ENCODE measurements at places on chromosomes 6 and 20.
A peak's percentile ranks its signal among the peaks of the same experiment; 100 is the strongest.

GRCh38 chr6:163148451-163149278, 265.9 kb upstream of the QKI start:
- DNase-seq = no peak
- no peak overlapping the region for H3K4me3 ChIP-seq
- no peaks in the 10 kb centered on the region for H3K36me3 ChIP-seq
- H3K27me3 ChIP-seq = no peaks in the 10 kb centered on the region

DNA sequence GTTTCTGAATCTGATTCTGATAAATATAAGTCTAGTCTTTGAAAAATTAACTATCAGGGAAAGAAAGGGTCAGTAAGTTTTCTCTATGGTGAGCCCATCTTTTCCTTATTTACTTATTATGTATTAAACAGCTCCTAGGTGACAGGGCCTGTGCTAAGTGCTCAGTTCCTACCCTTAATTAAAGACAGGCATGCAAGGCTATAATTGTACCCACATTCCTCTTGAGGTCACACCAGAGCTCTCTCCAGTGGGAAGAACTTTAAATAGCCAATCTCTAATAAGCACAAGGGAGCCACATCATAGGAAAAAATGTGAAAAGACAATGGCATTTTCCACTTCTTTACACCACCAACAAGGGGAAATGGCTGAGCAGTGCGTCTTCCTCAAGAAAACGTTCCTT, 421.8 kb upstream of the SLC35B3 start:
- no peak for DNase-seq
- no peaks in the 10 kb centered on the region for H3K4me1 ChIP-seq
- H3K36me3 ChIP-seq = no peaks in the 10 kb centered on the region
- no peak overlapping the region for H3K27ac ChIP-seq
- H3K27me3 ChIP-seq = no peaks in the 10 kb centered on the region
- H3K4me3 ChIP-seq = no peak overlapping the region

DNA sequence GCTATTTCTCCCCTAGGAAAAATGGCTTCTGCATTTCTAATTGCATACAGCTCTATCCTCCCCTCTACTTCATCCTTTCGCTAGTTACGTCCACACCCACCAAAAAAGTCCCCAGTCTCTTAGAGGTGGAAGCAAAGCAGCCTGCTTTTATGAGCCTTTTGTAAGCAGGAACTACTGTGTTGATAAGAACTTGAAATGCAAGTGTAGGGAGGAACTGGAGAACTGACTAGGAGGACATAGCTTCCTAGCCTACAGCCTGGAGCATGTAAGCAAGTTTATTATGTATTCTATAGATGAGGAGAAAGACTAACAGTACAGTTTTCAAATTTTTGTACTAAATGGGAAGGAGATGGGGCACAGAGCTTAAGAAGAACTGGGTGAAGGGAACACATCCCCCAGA, 10.3 kb downstream of the ARHGAP18 start:
- H3K27ac ChIP-seq = no peak overlapping the region
- no peak for DNase-seq
- no peak overlapping the region for H3K4me3 ChIP-seq
- peaks cover 59% of the 10 kb centered on the region for H3K4me1 ChIP-seq
- no peaks in the 10 kb centered on the region for H3K27me3 ChIP-seq

DNA sequence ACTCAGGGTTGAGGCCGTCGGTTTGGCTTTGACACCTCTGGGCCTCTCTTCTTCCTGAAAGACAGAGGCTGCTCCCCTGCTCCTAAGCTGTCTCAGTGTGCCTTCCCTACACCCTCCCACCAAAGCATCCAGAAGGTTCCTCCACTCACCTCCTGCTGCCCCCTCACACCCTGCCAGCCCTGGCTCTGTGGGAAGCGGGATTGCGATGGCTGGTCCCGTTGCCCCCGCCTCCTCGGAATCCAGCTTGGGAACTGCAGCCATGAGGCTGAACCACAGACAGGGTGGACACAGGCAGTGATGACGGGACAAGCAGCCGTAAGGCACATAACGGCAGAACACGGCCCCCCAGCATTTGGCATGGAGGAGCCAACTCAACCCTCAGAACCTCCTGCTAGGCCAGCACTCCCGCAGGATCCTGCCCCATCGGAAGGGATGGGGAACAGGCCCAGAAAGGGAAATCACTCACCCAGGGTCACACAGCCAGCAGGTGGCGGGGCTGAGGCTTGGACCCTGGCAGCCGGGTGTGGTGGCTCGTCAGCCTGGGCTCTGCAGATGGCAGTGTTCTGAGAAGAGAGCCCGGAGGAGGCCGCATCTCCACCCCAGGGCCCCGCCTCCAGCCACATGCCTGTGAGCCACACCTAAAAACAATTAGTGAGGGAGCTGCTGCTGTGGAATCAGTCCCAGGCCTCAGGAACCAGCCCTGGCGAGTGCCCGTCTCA, 139.6 kb downstream of the PHACTR3 start:
- H3K4me3 ChIP-seq = no peak overlapping the region
- H3K27ac ChIP-seq = no peak overlapping the region
- no peaks in the 10 kb centered on the region for H3K4me1 ChIP-seq

GRCh38 chr6:6981681-6982322, 126.0 kb upstream of the RREB1 start:
- no peak for DNase-seq
- no peaks in the 10 kb centered on the region for H3K36me3 ChIP-seq
- no peak overlapping the region for H3K27ac ChIP-seq
- H3K4me3 ChIP-seq = no peak overlapping the region
- H3K27me3 ChIP-seq = no peaks in the 10 kb centered on the region
- H3K4me1 ChIP-seq = no peaks in the 10 kb centered on the region

DNA sequence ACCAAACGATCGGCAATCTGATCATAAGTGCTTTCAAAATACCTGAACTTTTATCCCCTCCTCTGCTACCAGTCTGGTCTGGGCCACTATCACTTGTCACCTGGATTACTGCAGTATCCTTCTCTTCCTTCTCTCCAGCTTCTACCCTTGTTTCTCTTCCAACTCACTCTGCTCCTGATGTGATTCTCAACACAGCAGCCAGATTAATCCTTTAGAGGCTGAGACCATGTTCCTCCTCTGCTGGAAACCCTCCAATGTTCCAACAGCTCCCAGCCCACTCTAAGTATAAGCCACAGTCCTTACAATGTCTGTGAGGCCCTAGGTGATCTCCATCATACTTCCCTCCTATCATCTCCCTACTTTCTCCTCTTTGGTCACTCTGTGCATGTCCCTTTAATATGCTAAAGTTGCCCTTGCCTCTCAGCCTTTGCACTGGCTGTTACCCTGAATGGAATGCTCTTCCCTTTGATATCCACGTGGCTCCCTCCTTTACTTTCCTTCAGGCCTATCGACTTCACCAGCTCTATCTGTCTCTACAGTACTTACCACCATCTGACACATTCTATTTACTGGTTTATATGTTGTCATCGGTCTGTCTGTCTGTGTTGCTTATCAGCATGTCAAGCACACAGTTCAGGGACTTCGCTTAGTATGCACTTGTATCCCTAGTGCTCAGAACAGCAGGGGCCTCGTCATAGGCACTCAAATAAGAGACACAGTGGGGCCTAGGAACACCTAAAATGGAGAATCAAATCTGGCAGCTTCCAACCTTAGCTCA, 35.0 kb upstream of the RNF24 start:
- no peak overlapping the region for H3K4me3 ChIP-seq
- H3K36me3 ChIP-seq = no peaks in the 10 kb centered on the region

- H3K4me3 ChIP-seq = no peak overlapping the region
- H3K4me1 ChIP-seq = no peaks in the 10 kb centered on the region
- no peaks in the 10 kb centered on the region for H3K27me3 ChIP-seq
- DNase-seq = no peak
- no peaks in the 10 kb centered on the region for H3K36me3 ChIP-seq
Observed at GRCh38 chr6:123551939-123552707, 84.6 kb downstream of the TRDN start.

GRCh38 chr6:91782802-91783201, 1195.9 kb upstream of the MAP3K7 start:
- H3K36me3 ChIP-seq = no peaks in the 10 kb centered on the region
- no peak overlapping the region for H3K4me3 ChIP-seq
- no peaks in the 10 kb centered on the region for H3K4me1 ChIP-seq
- H3K27ac ChIP-seq = no peak overlapping the region
- DNase-seq = no peak

GRCh38 chr20:41692479-41693135, 74.4 kb upstream of the CHD6 start:
- H3K27ac ChIP-seq = peak overlapping the region; percentile 92
- H3K27me3 ChIP-seq = no peaks in the 10 kb centered on the region
- peak; percentile 81 for DNase-seq
- no peaks in the 10 kb centered on the region for H3K36me3 ChIP-seq
- peak overlapping the region; percentile 73 for H3K4me3 ChIP-seq
- H3K4me1 ChIP-seq = peaks cover 30% of the 10 kb centered on the region

DNA sequence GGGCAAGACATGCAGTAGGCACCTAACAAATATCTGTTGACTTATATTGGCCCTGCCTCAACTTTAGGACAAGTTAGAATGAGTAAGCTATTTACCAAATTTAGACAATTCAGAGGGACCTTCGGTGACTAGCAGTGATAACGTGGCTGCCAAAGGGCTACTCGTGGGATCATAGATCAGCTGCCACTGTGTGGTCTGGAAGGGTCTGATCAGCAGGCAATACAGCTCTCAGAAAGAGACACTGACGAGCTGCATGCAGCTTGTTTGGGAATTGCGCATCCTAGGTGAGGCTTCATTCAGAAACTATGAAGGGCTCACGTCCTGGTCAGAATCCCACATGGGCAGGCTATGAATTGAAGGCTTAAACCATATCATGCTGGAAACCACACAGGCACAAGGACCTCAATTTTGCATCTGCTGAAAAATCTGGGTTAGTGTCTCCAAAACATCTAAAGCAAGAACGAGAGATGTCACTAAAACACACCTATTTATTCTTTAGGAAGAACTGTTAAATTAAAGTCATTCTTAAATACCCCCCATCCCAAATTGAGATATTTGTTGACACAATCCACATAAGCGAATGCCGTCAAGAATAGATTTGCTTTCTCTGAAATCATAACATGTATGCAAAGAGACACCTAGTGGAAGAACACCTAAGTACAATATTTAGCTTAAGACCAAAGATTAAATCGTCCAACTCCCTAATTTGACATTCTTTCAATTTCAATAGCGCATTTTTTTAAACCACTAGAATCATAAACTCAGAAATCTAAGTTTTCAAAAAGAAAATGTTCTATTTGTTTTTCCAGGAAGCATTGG, 79.6 kb downstream of the IPCEF1 start:
- no peaks in the 10 kb centered on the region for H3K27me3 ChIP-seq
- H3K36me3 ChIP-seq = no peaks in the 10 kb centered on the region
- DNase-seq = peak; percentile 34
- H3K4me1 ChIP-seq = no peaks in the 10 kb centered on the region
- no peak overlapping the region for H3K4me3 ChIP-seq

DNA sequence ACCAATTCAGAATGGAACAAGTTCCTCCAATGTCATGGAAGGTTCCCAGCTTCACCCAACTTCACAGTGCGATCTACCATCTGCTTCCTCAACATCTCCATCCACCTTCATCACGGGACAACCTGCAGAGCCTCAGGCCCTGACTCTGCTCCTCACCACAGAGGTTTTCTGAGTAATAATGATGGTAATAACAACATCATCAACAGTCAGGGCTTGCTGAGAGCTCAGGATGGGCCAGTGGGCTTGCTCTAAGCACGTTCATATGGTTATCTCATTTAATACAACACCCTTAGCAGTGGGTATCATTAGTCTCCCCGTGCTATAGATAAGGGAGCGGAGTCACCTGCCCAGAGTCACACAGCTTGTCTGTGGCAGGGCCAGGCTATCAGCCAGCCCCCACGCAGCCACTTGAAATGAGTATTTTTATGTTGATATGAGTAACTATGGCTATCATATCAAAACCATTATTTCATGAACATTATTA, 38.6 kb downstream of the PREX1 start:
- H3K4me1 ChIP-seq = no peaks in the 10 kb centered on the region
- H3K36me3 ChIP-seq = no peaks in the 10 kb centered on the region

- H3K36me3 ChIP-seq = no peaks in the 10 kb centered on the region
- no peak overlapping the region for H3K27ac ChIP-seq
- no peaks in the 10 kb centered on the region for H3K27me3 ChIP-seq
- no peak overlapping the region for H3K4me3 ChIP-seq
- H3K4me1 ChIP-seq = no peaks in the 10 kb centered on the region
Observed at GRCh38 chr6:142303176-142303533, 1.3 kb downstream of the ADGRG6 start.

DNA sequence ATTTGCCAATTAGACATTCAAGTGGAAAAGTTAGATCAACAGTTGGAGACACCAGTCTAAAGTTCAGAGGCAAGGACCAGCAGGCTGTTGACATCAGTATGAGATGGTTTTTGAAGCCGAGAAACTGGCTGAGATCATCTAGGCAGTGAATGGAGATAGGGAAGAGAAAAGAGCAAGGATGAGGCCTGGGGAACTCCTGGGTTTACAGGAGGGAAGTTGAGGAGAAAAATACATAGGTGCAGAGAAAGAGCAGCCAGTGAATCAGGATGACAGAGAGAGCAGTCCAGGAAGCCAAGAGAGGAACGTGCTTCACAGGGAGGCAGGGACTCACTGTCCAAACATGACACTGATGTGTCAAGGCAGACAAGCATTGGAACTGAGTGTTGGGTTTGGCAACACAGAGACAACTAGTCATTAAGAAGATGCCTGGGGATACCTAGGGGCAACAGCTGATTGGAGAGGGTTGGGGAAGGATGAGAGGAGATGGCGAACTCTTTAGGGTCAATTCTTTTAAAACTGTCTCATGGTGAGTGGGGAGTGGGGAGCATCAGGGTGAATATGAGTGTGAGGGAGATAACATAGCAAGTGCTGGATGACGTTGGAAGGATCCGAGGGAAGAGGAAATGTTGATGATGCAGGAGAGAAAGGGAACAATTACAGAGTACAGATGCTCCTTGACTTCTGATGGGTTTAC, 13.2 kb upstream of the SALL4 start:
- H3K36me3 ChIP-seq = no peaks in the 10 kb centered on the region
- H3K27me3 ChIP-seq = no peaks in the 10 kb centered on the region
- no peak overlapping the region for H3K4me3 ChIP-seq
- no peak for DNase-seq

DNA sequence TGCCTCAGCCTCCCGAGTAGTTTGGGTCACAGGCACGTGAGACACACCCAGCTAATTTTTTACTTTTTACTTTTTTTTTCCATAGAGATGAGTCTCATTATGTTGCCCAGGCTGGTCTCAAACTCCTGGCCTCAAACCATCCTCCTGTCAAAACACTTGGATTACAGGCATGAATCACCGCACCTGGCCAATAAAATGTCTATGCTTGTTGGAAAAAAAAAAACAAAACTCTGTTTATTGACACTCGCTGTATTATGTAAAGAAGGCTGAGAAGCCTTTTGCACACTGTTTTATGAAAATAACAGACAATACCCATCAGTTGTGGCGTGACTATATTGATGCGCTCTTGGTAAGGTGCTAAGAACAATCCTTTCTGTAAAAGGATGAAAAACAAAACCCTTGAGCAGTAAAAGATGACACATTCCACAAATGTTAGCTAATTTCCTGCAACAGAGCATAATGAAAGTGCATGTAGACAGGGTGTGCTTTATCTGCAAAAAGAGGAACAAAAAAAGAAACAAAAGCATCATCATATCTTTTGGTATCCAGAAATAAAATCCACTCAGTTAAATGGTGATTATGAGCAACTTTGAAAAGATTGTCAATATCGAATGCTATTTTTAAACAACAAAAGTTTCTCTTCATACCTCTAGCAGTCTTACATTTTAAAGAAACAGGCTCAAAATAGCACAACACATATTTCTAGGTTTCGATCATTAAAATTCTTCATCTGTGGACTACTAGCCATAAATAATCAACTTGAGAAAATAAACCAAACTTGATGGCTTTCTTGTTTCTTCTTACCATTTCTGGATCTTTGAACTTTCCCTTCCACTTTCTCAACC, 108.3 kb upstream of the PHACTR1 start:
- DNase-seq = peak; percentile 76
- peak overlapping the region; percentile 73 for H3K27ac ChIP-seq
- no peaks in the 10 kb centered on the region for H3K27me3 ChIP-seq
- H3K36me3 ChIP-seq = no peaks in the 10 kb centered on the region
- H3K4me3 ChIP-seq = peak overlapping the region; percentile 48
- peaks cover 33% of the 10 kb centered on the region for H3K4me1 ChIP-seq
